Muscle of arm (tissue), 14 donors: ENCODE measurements at places on chromosomes 3 and 15.
A peak's percentile ranks its signal among the peaks of the same experiment; 100 is the strongest.

- DNase-seq: no peak
These were observed 3.5 kb upstream of the EHHADH start for GRCh38 chr3:185257334-185257733.

- DNase-seq: no peak
These were observed 17.5 kb upstream of the GNAT1 start for GRCh38 chr3:50173685-50174516.

GRCh38 chr3:186520957-186521842 is 23.0 kb downstream of the CRYGS start:
- no peak for DNase-seq

- peak; percentile 13 for DNase-seq
These were observed 42.3 kb downstream of the WDR72 start for GRCh38 chr15:53716909-53717876.

DNA sequence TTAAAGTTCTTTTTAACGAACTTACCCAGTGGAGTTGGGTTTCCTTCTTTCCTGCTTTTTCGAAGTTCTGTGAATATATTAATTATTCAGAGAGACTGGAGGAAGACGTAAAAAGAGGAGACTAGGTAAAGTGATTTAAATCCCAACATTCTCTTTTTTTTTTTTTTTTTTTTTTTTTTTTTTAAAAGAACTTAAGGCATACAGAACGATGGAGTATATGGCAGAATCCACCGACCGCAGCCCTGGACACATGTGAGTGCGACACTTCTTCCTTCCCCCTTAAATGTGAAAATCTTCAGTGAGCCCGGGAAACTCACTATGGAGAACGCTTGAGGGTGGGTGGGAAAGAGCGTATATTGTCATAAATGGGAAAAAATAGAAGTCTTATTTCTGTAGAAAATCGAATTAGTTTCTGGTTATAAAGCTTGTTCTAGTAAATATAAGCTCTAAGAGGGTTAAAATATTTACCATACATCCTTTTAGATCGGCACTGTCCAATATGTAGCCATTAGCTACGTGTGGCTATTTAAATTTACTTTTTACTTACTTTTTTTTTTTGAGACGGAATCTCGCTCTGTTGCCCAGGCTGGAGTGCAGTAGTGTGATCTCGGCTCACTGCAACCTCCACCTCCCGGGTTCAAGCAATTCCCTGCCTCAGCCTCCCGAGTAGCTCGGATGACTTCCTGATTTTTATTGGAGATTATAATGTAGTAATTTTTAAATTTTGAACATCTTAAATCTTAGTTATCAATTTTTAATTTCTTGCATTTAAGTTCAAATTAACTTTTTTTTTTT is 892 bp downstream of the NMD3 start:
- peak; percentile 42 for DNase-seq

DNA sequence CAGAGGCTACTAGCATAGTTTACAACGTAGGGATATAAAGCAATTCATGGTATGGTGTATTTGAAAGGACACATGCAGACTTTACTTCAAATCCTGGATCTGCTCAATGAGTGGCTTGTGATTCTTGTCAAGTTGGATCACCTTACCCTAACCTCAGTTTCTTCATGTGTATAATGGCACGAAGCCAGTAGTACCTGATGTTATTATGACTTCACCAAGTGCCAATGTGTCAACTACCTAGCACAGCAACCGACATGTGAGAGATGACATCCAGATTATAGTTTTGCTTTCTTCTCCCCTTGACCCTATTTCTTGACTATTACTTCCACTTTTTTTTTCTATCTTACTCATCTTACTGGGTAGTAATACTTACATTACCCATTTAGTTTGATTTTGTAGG is 304.5 kb downstream of the RBMS3 start:
- no peak for DNase-seq

DNA sequence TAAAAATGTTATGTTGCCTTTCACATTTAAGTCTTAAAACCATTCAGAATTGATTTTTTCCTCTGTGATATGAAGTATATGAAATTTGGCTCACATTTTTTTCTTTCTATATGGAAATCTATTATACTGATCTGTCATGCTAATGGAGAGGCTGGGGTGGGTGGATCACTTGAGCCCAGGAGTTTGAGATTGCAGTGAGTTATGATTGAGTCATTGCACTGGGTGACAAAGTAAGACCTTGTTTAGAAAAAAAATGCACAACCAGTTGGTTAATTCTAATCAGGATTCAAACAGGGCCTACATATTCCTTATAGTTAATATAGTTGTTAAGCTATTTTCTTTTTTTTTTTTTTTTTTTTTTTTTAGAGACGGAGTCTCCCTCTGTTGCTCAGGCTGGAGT is 230.5 kb downstream of the MFSD1 start:
- no peak for DNase-seq

GRCh38 chr15:57861034-57861638 is 154.6 kb downstream of the POLR2M start:
- peak; percentile 65 for DNase-seq

DNA sequence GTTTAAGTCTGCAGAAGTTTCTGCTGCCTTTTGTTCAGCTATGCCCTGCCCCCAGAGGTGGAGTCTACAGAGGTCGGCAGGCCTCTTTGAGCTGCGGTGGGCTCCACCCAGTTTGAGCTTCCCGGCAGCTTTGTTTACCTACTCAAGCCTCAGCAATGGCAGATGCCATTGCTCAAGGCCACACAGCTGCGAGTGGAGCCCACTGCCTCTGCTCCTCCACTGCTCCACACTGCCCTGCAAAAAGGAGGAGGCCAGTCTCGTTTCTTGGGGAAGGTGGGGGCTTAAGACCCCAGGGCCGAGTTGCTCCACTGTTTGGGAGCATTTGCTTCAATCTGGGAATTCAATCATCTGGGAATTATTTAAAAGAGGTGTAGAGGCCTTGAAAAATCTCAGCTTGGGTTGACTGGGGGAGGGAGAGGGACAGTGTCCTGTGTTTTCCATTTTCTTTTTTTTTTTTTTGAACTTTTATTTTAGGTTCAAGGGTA is 144.6 kb upstream of the MEF2A start:
- DNase-seq: no peak

DNA sequence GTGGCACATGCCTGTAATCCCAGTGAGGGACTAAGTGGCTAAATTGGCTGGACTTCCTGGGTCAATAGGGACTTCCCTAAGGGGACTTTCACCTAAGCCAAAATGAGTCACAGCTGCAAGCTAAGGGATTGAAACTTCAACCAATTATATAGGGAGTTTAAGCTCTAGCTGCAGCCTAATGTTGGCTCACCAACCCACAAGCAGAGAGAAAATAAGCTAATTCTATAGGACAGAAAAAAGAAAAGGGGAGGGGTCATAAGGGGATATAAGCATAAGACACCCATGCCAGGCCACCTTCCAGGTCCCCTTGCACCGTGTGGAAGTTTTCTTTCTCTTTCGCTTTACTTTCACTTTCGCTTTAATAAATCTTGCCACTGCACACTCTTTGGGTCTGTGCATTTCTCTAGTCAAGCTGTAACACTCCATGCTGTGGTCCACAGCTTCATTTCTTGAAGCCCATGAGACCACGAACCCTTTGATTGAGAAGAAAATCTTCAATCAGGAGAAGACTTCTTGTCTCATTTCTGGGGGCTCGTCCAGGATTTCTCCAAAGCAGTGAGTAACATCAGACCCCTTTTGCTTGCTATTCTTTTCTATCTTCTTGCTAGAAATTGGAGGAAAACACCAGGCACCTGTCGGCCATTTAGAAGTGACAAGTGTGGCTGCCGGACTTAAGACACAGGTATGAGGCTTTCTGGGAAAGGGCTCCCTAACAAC is 192.3 kb downstream of the IGSF11 start:
- DNase-seq: no peak

GRCh38 chr3:116263842-116264545 is 181.3 kb downstream of the LSAMP start:
- DNase-seq: no peak

- no peak for DNase-seq
These were observed 30.1 kb upstream of the TIMP4 start for GRCh38 chr3:12188681-12189287.

GRCh38 chr3:107767897-107768605 is 245.3 kb downstream of the BBX start:
- DNase-seq: no peak

DNA sequence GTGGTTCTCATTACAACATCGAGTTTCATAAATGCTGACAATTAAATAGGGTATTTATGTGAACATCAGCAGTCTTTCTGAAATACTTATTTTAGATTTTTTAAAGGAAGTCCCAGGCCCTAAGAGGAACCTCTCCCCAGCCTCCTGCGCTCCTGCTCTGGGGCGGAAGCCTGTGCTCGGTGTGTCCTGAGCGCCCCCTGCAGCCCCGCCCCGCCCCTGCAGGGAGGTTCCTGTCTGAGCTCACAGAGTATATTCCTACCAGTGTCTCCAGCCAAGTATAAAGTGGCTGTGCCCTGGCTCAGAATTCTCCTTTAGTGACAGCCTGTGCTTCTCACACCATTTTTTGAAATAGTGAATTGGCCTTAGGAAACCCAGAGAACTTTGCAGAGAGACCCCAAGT is 567.9 kb downstream of the GOLGA6L6 start:
- no peak for DNase-seq

DNA sequence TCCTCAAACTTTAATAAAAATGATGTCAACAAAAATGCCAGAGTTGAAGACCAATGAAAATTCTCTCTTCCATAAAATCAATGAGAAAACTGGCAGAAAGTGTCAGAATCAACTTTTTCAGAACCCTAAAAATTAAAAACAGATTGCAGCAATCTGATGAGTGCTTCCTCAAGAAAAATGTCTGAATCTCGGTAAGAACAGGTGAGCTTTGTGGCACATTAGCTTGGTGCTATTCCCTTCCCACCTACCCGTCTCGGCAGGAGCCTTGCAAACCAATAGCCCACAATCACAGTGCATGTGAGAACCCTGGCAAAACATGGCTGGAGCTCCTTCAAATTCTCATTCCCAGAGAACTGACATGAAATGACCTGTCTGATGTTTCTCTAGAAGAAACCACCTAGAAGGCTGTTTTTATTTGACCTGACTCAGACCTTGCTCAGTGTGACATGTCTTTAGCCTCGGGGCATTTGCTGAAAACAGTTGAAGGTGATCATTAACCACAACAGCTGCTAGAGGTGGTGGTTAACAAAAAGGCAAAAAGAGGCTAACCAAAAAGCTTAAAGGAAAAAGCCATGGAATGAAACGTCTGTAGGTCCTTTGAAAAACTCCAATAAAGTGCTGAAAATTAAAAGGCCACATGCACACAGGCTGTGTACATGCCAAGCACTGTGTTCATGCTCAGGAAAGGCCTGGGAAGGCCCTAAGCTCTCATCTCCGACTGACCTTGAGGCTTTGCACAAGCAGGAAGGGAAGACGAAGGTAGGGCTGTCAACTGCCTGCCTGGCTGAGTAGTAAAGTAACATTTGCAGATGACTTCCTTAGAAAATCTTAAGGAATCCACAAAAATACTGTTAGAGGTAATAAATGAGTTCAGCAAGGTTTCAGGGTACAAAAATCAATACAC is 253.0 kb upstream of the NSMCE3 start:
- DNase-seq: no peak

GRCh38 chr3:7095116-7095515 is 234.2 kb downstream of the GRM7 start:
- DNase-seq: no peak

- no peak for DNase-seq
These were observed 80.6 kb downstream of the OXSM start for GRCh38 chr3:25870452-25870851.

DNA sequence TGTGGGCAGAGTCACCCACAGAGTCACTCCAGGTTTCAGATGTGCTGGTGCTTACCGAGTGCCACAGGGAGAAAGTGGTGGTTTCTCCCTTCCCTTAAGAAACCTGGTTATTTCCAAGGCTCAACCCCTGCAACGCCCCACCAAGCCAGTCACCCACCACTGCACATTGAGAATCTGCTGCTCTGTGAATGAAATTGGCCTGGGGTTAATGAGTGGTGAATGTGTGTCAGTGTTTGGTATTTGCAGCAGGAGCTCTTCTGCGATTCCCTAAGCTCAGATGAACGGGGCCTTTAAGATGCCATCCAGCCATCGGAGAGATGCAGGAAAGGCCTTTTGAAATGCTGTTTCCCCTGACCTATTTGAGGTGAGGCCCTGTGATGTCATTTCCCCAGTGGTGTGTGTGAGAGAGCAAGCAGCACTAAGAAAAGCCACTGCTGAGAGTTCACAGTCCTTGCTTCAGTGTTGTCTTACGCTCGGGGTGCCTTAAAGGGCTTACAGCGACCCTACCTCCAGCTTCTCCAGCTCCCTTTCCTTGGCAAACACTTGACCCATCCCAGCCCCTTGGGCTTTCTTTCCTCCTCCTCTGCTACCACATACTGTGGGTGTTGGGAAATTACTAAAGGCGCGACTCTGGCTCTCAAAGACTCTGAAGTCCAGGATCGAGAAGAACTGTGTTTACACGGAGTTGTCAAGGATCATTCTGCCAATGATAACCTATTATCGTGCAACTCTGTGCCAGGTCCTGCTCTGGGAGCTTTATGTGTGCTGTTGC is 68.9 kb downstream of the SMAD3 start:
- no peak for DNase-seq

- DNase-seq: no peak
These were observed 121.6 kb upstream of the ROPN1 start for GRCh38 chr3:124113485-124113884.

DNA sequence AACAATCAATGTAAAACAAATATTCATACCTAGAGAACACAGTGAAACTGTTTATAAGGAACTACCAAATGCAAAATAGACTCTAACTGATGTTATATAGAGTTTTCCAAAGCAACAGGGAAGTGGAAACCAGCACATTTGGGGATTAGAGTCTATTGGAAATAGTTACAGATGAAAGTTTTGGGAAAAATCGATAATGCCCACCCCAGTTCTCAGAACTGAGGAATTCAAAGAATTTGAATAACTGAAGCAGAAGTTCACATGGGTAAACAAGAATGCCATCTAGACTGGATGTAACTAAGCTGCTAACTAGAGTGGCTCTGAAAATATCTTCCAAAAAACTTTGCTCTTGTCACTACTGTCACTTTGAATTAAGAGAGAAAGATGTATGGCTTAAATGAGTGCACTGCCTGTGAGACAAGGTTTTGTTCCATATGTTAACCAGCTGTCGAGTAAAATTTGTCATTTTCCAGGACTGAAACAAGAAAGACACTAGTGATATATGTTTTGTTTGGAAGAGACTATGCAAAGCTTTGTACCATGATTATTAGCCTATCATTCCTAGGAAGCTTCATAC is 9.2 kb upstream of the DENND4A start:
- DNase-seq: no peak

DNA sequence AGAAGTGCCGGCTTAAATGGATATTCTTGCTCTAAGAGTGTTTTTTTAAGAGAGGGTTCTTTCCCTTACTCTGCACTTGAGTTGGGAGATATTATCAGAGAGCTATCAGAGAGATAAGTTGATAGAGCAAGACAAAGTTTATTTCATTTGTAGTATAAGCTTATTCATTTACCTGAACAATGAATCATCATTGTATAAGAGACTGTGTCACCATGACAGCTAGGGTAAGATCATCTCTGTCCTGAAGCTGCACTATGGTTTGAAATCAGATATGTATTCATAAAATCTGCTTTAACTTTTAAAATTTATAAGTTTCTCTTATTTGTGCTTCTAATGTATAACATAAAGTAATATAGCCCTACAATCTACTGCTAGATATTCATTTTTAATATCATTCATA is 128.1 kb upstream of the ARL6 start:
- DNase-seq: no peak
